ENCODE measurements at places on chromosomes 12 and 14. TPM values are rescaled to one million over a fixed set of nuclear protein-coding genes. Genes with fewer than 3 reads are reported as not detected.

GRCh38 chr12:102977945-102978706 is 20.7 kb downstream of the ASCL1 start:
- DNase-seq = no peak

DNA sequence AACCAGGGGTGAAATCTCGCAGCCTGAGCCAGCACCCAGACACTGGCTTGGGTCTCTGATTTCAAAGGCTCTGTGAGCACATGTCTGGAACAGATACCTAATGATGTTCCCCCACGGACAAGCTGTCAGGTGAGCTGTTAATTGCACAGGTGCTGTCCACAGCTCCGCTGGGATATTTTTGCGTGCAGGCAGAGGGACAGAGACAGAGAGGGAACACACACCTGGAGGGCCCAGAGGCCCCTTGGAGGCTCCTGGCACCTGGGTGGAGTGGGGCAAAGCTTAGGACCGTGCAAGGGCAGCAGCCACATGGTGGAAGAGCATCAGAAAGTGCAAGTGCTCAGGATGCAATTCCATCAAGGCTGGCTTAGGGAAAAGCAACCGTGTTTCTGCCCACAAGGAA is 57.3 kb downstream of the ARL6IP4 start:
- DNase-seq = no peak

DNA sequence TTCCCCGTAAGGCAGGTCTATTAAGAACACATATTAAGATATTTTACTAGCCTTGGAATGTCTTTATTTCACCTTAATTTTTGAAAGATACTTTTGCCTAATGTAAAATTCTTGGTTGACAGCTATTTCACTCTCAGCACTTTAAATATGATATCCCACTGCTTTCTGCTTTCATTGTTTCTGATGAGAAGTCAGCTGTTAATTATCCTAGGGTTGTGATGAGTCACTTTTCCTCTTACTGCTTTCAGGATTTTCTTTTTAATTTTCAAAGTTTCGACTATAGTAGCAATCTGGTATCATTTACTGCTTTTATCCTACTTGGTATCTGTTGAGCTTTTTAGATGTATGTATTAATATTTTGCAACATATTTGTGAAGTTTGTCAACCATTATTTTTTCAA is 578.9 kb upstream of the ATP2B1 start:
- DNase-seq = no peak

DNA sequence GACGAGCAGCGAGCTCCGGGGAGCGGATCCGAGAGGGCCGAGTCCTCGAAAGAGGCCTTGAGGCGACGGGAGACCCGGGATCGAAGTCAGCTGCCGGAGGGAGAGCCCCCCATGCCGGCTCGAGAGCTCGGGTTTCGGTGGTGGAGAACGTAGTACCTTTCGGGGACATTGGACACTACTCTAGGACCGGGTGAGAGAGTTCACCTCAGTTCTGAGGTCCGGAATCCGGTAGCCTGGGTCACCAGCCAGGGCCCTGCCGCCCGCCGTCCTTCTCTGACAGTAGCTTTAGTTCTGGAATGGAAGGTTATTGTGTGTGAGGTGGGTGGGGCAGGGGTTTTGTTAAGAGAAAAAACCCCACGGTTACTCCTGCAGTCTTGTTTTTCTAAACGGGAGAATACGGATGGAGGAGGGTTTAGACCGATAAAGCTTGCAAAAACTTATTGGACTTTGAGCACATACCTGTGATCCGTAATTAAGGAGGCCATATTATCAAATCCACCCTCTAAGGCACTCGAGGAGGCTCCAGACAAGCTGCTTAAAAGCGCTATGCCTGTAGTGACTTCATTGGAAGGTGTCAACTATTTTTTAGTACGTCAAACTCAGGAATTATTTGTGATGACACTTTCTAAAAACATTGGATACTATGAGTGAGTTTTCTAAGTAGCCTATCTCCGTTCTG is 765 bp downstream of the SCYL2 start:
- no peak for DNase-seq

DNA sequence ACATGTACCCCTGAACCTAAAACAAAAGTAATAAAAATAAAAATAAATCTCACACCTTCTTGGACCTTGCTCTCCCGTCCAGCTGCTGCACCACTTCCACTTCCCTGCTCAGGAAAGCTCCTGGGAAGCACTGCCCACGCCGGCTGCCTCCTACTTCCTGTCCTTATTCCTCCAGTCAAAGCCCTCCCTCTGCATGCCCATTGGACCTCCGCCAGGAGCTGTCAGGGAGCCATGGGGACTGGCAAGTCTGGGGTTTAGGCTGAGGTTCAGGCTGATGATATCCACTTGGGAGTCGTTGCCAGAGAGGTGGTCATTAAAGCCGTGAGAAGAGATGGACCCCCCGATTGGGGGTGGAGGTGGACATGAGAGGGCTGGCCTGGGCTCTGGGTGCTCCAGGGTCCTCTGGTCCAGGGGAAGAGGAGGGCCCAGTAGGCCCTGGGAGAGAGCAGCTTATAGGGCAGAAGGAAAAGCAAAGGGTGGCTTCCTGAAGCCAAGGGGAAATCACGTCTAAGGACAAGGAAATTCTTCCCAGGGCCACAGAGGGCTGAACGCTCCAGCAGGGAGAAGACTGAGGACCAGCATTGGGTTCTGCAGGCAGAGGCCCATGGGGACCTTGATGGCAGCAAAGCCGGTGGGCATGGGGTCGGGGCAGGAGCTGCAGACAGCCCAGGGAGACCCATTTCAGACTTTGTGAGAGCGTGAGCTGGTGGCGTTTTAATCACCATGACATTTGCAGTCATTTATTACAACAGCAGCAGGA is 78.7 kb downstream of the FZD10 start:
- DNase-seq = no peak

DNA sequence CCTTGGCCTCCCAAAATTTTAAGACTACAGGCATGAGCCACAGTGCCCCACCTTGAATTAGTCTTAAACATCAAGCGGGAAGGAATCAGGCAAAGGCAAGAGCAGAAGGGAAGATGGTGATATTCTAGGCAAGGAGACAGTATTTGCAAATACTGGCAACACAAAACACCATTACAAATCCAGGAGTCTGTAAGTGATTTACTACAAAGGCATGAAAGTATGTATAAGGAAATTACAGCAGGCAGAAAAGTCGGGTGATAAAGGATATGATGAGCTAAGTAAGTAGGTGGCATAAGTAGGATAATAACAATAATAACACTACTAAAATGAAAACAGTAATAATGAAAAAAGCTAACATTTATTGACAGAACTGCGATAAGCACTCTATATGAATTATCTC is 28.5 kb downstream of the FMNL3 start:
- DNase-seq = no peak

FAM90A1 gene
- not detected for total RNA-seq

- DNase-seq = no peak
Observed at GRCh38 chr14:77258566-77258965, 12.4 kb downstream of the NGB start.

- DNase-seq = no peak
Observed at GRCh38 chr12:82415402-82415801, 57.1 kb downstream of the METTL25 start.

Measured in OCI-LY7 (cell line).